ENCODE measurements at places on chromosomes 7 and 10. TPM values are rescaled to one million over a fixed set of nuclear protein-coding genes. Genes with fewer than 3 reads are reported as not detected.

DNA sequence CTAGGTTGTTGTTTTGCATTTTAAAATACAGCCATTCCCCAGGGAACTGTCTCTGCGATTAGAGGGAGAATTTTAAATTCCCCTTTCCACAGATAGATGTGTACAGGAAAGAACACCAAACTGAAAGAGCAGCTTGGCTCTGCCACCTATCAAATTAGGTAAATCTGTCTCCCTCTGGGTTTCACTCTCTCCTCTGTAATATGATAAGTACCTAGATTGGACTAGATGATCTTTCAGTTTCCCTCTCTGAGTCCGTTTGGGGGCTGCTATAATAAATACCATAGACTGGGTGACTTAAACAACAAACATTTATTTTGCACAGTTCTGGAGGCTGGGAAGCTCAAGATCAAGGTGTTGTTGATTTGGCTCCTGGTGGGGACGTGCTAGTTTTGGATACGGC lies 186.0 kb downstream of the KIF20B start:
- DNase-seq, result no peak

DNA sequence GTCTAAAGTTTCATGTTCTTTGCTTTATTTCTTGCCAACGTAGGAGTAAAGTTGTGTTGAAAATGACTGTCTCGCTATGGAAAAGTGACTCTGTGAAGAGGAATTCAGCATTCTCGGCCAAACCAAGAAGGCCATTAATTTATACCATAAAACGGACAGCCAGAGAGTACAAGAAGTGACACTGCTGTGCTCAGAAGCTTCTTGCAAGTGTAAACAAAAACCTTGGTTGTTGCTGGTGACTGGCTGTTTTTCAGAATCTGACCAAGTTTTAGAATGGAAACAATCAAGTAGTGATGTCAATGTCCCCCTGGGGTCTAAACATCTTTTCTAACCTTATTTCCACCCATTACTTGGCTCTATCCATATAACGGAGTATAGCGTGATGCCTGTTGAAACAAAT lies 201.9 kb downstream of the INHBA start:
- no peak for DNase-seq

SNX10 gene
- 1.7 TPM for total RNA-seq

DNA sequence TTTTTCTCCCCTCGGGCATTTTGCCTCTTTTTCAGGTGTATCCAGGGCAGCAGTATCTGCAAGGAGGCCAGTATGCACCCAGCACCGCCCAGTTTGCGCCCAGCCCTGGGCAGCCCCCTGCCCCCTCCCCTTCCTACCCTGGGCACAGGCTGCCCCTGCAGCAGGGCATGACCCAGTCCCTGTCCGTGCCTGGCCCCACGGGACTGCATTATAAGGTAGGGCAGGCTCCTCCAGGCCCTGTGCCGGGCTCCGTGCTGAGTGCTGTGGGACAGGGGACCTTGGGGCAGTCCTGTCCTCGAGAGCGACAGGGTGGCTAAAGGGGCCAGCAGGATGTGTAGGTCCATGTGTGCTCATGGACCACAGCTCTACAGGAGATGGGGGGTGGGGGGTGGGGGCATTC lies 10.6 kb downstream of the ZMIZ2 start:
- DNase-seq, result no peak

Data from tibial nerve (tissue), 4 donors.